ENCODE measurements at places on chromosomes 6 and 20.

GRCh38 chr6:141990840-141991239 is 141.9 kb upstream of the GJE1 start:
- no peak for DNase-seq

GRCh38 chr6:31490115-31490873 is 7.7 kb upstream of the MICB start:
- no peak for DNase-seq

- DNase-seq, result no peak
These were observed 2.8 kb upstream of the BTN3A3 start for GRCh38 chr6:26437550-26437949.

GRCh38 chr6:14001329-14002012 is 76.7 kb downstream of the RNF182 start:
- DNase-seq, result no peak

GRCh38 chr20:23526850-23527249 is 35.9 kb downstream of the CST8 start:
- no peak for DNase-seq

GRCh38 chr6:80006541-80006940 is 2.1 kb downstream of the TTK start:
- DNase-seq, result no peak

DNA sequence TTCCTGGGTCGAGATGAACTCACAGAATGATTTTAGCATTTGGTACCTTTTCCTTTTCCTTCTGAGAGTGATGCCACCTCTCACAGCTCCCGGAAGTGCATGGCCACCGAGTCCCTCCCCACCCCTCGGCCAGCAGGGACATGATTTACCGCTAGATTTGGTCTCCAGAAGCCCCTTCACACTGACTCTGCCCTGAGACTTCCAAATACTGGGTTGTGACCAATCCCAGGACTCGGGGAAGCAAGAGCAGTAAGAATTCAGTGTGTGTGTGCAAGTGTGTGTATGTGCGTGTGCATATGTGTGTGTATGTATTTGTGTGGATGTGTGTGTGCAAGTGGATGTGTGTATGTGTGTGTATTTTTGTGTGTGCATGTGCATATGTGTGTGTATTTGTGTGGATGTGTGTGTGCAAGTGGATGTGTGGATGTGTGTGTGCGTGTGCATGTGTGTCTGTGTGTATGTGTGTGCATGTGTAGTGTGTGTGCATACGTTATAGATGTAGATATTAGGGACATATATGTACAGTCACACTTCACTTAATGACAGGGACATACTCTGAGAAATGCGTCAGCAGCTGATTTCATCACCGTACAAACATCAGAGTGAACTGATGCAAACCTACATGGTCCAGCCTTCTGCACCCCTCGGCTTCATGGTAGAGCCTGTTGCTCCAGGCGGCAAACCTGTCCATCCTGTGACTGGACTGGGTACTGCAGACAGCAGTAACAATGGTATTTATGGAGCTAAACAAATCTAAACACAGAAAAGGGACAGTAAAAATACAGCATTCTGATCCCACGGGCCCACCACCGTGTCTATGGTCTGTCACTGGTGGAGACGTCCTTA is 374.5 kb downstream of the TAF4 start:
- DNase-seq, result no peak

DNA sequence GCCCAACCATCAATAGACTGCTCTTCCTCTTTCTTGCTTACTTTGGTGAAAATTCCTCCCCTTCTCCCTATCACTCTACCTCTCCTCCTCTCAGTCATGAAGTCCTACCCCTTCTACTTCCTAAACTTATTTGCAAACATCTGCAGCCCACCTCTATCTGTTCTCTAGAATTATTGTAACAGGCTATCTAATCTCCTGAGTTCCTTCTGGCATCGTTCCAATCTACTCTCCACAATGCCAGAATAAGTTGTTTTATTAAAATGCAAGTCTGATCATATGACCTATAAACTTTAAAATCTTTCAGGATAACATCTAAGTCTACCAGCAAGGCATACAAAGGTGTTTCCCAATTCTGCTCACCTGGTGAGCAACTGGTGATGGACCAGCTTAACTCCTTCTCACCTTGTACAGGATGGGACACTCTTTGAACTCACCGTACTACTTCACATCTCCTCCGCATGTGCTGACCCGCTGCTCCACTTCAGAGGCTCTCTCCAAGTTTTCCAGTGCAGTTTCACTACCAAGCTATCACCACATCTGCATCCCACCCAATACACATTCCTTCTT is 7.9 kb downstream of the CD164 start:
- no peak for DNase-seq

DNA sequence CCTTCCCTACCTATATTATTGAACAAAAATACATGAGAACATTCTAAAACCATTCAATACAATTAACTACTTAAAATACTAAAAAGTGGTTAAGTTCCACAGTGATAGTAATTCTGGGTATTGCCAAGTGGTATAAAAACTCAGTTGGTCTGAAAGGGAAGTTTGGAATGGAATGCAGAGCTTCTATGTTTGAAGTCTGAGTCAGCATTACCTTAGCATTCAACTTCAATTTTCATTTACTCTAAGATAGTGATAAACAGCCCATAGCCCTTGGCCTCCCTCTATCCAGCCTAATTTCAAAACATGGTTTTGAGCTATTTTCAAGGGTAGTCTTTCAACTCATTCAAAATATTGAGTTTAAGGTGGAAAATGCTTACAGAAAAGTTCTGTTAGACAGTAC is 140.4 kb upstream of the ASCC3 start:
- DNase-seq, result no peak

GRCh38 chr20:36060676-36061075 is 92.3 kb downstream of the CNBD2 start:
- DNase-seq, result no peak

DNA sequence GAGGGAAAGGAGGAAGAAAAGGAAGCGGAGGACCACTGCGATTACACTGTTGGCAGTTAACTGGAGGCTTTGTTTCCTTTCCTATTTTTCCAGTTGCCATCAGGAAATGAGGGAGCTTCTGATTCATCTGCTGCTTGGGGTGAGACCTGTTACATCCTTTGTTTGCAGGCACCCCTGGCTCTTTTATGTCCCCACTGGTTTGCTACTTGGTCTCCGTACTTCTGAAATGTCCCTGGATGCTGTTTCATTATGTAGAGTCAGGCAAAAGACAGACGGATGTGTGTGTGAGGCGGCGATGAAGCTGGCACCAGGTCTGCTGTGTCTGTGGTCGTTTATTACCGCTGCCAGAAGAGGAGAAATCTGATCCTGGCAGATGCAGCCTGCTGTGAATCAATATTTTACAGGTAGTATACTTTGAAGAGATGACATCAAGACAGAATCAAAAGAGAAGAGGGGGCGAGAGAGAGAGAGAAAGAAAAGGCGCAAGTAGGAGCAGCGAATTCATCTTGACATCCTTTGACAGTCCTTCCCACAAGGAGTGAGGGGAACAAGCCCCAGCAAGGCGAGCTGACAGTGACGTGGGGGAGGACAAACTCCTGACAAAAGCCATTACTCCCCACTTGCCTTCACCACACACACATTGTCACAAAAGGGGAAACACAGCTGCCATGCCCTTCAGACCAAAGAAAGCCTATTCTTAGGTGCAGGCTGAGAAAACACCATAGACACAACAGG is 145.9 kb upstream of the FBXL4 start:
- DNase-seq, result no peak

GRCh38 chr20:59273739-59274357 is 26.6 kb upstream of the EDN3 start:
- DNase-seq, result no peak

DNA sequence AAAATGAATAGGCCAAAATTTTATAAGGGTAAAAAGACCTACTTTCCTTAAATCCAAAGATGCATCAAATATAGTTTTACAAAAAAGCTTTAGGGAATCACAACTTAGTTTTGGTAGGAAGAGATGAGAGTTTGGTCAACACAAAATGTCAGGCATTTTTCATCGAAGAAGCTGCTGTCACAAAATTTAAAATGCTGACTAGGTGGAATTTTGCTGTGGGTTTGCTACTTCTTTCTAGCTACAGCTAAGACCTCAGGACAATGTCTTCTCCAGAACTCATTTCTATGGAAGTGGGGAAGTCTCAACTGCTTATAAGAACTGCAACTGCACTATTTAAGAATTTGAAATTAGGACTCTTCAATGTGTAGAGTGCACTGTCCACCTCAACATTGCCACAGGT is 351.1 kb downstream of the HAO1 start:
- no peak for DNase-seq

GRCh38 chr20:51968151-51968550 is 165.8 kb upstream of the SALL4 start:
- DNase-seq, result no peak

- DNase-seq, result no peak
These were observed 5.3 kb upstream of the AP5S1 start for GRCh38 chr20:3814928-3815495.

GRCh38 chr6:143040018-143040417 is 20.7 kb upstream of the AIG1 start:
- DNase-seq, result no peak

- DNase-seq, result no peak
These were observed 41.2 kb downstream of the IGF2R start for GRCh38 chr6:160010067-160010466.

All from stimulated activated CD8-positive, alpha-beta memory T cell treated with anti-CD3 and anti-CD28 coated beads, Interleukin-2, amount 100 ng/mL, for 48 hours (primary cell).